ENCODE measurements at places on chromosomes 11 and 22. TPM values are rescaled to one million over a fixed set of nuclear protein-coding genes. Genes with fewer than 3 reads are reported as not detected.

Gene CCDC89
- polyA plus RNA-seq = 0.62 TPM

Gene IGSF22
- 0.11 TPM for polyA plus RNA-seq

Gene RBMXL2
- not detected for polyA plus RNA-seq

Gene PRRG4
- 2.0 TPM for polyA plus RNA-seq

Gene OR8G1
- polyA plus RNA-seq = not detected

Gene SOX6
- 1.3 TPM for polyA plus RNA-seq

Gene PDGFD
- 9.1 TPM for polyA plus RNA-seq

Gene APOA1
- polyA plus RNA-seq = 1.3 TPM

Gene HOATZ
- polyA plus RNA-seq = not detected

Gene SPA17
- 2.3 TPM for polyA plus RNA-seq

Gene NXPE1
- not detected for polyA plus RNA-seq
